Kidney (tissue), 22 donors: ENCODE measurements at places on chromosomes 1 and 21.

- DNase-seq: no peak
Observed at GRCh38 chr1:40736085-40736531, 44.6 kb downstream of the NFYC start.

GRCh38 chr1:213394837-213395236, 343.8 kb downstream of the RPS6KC1 start:
- DNase-seq: no peak

DNA sequence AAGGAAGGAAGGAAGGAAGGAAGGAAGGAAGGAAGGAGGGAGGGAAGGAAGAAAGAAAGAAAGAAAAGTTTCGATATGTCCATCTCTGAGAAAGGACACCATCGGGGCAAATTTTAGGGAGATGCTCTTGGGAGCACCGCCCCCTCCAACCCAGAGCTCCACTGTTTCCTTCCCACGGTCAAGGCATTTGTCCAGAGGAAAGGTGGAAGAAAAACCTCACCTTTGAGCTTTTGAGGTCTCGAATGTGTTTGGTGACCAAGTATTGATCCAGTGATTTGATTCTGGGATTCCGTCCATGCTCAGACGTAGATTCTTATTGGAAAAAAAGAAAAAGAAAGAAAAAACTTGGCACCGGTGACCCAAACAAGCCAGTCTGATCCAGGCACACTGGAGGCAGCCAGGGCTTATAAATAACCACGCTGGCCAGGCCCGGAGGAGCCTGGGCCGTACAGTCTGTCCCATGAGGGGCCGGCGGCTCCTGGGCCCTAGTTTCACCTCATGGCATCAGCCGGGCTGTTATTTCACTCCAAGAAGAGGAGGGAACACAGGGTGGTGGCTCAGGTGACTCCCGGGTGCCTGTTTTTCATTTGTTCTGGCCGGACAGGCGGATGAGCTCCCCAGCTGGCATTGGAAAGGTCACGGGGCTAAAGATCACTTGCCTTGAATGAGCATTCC, 36.1 kb upstream of the SLC25A33 start:
- DNase-seq: no peak

DNA sequence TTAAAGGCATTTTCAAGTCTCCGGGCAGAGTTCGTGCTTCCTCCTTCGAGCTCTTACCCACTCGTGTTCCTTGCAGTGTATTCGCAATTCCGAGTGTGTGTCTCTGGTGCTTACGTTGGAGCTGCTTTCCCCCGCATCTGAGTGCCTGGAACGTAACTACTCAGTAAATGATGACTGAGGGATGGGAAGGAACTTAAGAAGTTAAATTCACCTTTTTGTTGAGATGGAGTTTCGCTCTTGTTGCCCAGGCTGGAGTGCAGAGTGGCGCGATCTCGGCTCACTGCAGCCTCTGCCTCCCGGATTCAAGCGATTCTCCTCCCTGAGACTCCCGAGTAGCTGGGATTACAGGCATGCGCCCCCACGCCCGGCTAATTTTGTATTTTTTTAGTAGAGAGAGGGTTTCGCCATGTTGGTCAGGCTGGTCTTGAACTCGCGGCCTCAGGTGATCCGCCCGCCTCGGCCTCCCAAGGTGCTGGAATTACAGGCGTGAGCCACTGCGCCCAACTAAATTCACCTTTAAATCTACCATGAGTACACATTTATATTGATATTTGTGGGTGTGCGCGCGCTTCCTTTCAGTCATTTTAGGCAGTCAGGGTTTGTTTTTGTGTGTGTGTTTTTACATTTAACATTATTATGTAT, 837 bp downstream of the NDUFS5 start:
- DNase-seq: no peak

- DNase-seq: no peak
Observed at GRCh38 chr1:10830961-10831668, 34.7 kb upstream of the CASZ1 start.

GRCh38 chr1:174217248-174217647, 57.9 kb downstream of the RABGAP1L start:
- DNase-seq: peak; percentile 5

DNA sequence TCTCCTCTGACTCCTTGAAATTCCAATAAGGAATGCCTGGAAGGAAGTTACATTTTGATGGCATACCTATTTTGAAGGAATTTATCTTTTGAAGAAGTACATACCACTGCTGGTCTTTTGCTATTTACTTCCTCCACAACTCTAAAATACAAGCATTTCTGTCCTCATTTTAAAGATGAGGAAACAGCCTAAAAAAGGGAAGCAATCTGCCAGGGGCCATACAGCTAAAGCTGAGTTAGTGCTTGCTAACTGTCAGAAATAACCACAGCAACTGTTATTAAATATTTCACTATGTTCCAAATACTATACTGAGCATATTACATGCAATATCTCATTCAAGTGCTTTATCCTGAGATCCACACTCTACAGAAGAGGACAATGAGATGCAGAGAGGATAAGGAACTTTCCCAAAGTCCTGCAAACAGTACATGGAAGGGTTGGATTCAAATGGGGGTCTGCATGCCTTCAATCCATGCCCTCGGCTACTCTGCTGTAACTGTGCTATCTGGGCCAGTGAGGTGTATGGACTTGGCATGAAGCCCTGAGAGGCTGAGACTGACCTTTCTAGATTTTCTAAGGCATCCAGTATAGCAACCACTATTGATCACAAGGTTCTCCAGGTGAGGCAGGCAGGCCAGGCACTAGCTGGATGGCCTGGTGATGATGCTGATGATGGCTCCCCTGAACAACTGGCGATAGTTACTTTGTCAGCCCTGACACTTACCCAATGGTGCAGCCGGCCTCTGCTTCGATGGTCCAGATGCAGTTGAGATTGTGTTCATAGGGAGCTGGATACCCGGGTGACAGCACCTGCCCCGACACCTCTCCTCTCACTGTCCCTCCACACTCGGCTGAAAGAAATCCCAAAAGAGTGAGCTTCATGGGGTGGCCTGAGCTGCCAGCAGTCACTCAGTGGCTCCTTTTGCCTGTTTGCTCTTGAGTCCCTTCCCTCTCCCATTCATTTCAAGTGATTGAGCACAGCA, 171.4 kb upstream of the HMGB4 start:
- no peak for DNase-seq

DNA sequence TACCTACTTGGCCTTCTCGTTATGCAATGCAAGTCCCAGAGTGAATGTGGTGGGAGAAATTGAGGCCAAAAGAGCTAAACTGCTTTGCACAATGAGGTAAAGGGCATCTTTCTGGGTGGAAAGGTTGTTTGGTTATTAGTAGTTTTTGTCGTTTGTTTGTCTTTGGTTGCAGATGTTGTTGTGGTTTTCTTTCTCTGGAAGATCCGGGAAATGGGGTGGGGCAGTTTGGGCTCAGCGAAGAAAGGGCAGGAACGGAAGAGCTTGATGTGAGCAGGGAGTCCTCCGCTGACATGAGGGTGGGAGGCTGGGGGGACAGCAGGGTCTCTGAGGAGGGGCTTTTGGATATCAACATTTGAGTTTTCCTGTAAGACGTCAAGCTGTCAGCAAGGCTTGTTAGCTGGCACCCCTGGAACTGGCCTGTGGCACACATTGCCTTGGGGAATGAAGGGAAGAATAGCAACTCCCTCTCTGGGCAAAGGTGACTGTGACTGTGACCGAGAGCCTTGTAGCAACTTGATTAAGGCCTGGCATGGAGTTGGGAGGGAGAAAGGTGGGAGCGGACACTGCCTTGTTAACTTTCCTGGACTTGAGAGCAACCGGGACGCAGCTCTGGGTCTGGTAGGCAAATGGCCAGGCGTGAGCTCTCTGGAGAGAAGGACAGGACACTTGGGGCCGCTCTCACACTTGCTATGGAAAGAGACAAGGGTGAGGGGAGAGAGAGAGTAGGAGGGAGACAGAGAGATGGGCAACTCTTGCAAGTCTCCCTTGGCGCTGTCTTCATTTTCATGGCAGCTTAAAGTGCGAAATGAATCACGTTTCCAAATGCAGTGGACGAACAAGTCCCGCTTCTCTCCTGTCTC, 15.4 kb upstream of the OPRD1 start:
- no peak for DNase-seq

GRCh38 chr1:16158025-16158424, 2.2 kb upstream of the EPHA2 start:
- no peak for DNase-seq

DNA sequence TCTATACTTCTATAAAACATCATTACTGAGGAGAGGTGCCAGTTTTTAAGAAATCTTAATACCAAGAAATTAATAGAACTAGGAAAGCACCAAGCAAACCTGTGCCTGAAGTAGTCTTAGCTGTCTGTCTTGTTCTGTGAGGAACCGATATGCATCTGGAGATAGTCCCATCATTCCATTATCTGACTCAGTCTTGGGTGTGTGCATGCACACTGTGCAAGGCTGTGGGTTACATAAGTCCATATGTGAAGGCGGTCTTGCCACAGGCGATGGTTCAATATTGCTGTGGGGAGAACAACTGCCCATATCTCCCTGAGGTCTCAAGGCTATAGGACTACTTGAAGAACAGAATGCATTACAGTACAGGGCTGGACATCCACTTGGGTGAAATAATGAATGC, 33.8 kb downstream of the STIL start:
- no peak for DNase-seq

DNA sequence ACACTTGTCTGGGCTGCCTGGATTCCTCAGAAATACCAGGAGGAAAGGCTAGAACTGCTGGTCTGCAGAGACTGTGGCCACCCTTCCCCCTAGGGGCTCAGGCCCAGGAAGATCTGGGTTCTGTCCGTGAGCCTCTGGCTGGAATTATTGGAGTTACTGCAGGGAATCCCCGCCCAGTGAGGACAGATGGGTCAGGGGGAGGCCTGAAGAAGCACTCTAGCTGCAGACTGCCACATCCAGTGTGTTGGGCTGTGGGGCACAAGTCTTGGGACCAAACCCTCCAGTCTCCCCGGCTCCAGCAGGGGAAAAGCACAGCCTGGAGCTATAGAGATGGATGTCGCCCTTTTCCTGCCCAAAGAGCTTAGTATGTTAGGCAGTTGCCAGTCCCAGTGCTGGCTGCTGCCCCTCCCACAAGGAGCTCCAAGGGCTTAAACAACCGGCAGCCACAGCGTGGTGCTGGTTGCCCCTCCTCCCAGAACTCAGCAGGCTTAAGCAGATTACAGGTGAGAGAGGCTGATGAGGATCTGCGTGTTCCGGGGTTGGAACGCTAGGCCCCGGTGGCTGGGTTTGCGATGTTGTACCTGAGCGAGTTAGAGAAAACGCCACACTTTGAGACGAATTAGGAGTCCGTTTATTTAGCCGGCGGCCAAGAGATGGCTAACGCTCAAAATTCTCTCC, 255.5 kb upstream of the LRRC7 start:
- DNase-seq: no peak

DNA sequence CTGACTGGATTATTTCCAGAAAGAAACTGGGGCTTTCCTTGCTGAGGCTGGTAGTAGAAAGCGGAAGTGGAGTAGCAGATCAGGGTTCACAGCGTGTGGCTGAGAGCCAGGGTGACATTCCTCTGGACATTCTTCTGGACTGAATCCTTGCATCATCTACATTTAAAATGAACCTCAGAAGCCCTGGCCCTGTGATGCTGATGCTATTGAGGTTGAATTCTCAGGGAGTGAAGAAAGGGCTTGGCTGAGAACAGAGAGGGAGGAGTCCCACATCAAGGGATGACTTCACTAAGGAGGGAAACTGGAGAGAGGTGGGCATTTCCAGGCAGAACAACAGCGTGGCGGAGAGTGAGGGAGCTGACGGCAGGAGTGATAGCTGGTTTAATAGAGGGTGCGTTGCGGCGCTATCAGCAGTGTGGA, 102.3 kb upstream of the LMO4 start:
- DNase-seq: peak; percentile 87

DNA sequence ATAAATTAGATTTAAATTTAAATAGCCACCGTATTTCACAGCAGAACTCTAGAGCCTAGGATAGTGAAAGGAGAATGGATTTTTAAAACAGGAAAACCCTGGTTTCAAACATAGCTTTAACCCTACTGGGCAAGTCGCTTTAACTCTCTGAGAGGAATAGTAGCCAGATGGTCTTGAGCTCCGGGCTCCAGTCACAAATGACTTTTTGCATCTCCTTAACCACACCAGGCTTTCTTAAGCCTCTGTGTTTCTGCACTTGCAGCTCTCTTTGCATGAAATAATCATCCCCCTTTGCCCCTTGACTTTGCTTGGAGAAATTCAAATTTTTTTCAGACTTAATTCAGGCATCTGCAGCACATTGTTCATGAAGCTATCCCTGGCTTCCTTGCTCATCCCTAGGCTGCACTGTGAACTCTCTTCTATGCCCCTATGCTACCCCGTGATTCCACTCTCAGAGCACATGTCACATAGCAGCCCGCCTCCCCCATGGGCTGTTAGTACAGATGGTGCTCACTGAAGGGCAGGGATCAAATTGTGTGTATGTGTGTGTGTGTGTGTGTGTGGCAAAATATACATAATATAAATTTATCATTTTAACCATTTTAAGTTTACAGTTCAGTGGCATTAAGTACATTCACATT, 68.8 kb upstream of the DAB1 start:
- no peak for DNase-seq

DNA sequence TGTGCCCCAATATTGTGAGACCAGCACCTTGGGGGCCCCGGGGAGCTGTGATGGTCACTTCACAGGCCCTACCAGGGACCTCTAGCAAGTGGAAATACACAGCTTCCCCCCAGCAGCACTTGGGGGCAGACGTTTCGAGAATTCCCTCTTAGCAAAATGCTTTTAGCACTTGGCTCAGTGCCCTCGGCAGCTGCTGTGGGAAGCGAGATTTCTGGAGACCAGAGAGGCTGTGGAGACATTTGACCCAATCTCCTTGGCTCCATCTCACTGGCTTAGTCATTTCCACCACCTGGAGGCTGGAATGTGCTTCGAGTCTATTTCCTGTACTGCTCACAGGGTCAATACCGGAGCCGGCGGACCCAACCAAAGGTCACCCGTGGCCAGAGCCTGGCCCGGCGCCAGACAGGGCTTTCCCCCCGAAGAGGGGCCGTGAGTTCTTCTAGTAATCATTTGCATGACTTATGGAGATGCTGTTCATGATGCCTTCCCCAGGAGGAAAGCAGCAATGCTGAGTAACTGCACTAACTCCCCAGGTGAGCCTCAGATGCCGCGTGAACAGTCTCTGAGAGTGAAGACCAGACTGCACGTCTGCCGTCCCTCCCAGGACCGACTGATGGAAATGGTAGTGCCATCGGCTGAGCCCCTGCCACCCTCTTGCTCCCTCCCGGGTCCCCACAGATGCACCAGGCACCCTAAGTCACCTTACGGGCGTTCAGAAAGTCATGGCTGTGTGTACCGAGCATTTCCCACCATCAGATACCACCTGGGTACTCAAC, 4.4 kb upstream of the C2CD2 start:
- peak; percentile 92 for DNase-seq

DNA sequence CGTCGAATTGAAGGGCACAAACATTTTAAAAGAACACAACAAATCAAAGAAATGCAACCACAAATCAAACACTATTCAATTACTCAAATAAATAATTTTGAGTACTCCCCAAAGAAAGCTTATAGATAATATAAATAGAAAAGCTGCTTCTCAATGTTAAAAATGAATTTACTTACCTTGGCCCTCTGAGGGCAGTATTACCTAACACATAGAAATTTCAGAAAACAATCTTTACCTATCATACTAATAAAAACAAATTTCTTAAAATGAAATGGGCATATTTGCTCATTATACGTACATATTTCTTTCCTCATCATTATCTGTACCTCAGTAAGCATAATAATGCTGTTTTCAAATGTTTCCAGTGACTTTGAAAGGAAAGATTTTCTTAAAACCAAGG, 141.8 kb downstream of the AKT3 start:
- DNase-seq: no peak
